ENCODE measurements at places on chromosomes 16 and 17. TPM values are rescaled to one million over a fixed set of nuclear protein-coding genes. Genes with fewer than 3 reads are reported as not detected.

The IRX6 gene
- total RNA-seq: 12.8 TPM

The ZC3H7A gene
- total RNA-seq: 70.7 TPM

The CAPNS2 gene
- 1.0 TPM for total RNA-seq

The LITAFD gene
- total RNA-seq: not detected

The TEKT5 gene
- total RNA-seq: not detected

The MEOX1 gene
- 10.5 TPM for total RNA-seq

The BCL6B gene
- 4.1 TPM for total RNA-seq

The LLGL2 gene
- total RNA-seq: 60.2 TPM

DNA sequence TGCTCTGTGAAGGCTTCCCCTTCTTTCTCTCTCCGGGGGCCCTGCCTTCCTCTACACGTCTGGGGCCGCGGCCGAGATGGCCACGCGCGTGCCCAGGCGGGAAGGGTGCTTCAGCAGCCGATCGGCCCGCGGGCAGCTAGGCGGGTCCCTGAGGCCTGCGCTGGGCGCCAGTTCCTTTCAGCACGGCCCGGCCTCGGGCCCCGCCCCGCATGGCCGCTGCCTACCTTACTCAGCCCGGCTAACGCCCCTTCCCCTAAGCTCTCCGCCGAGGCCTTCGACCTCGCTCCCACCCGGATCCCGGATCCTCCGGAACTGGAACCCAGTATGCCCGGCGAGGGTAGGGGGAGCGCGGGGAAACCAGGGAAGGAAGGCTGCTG is 335 bp downstream of the TMEM11 start:
- H3K27ac ChIP-seq: peak overlapping the region; percentile 94
- DNase-seq: no peak
- no peaks in the 10 kb centered on the region for H3K36me3 ChIP-seq
- peaks cover 18% of the 10 kb centered on the region for H3K4me1 ChIP-seq
- peak overlapping the region; percentile 99 for H3K4me3 ChIP-seq

DNA sequence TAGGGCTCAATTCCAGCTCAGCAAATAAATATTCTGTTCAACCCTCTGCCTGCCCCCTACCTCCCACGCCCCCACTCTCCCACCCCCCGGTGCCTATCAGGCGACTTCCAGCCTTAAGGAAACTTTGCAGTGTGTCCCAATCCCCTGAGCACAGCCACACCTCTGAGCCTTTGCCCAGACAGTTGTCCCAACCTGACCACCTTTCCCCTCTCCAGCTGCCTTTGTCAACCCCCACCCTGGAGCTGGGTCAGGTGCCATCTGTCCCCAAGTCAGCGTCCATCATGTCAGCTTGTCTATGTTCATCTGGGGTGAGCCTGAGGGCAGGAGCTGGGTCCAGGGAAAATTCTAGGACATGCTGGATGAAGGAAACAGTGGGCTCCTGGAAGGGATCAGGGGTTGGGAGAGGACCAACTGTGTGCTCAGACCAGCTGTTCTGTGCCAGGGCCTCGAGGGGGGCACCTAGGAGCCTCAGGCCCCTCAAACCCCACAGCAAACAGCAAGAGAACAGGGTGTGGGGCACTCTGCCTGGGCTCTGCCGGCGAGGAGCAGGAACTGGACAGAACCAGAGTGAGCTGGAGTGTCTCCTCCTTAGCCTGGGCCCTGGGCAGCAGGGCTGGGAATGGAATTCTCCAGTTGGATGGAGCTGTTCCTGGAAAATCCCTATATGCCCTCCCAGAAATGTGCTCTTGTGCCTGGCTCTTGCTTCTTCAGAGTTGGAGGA is 17.8 kb downstream of the CDH16 start:
- H3K4me1 ChIP-seq: no peaks in the 10 kb centered on the region
- H3K4me3 ChIP-seq: no peak overlapping the region
- H3K27me3 ChIP-seq: no peaks in the 10 kb centered on the region
- no peaks in the 10 kb centered on the region for H3K36me3 ChIP-seq
- DNase-seq: no peak

DNA sequence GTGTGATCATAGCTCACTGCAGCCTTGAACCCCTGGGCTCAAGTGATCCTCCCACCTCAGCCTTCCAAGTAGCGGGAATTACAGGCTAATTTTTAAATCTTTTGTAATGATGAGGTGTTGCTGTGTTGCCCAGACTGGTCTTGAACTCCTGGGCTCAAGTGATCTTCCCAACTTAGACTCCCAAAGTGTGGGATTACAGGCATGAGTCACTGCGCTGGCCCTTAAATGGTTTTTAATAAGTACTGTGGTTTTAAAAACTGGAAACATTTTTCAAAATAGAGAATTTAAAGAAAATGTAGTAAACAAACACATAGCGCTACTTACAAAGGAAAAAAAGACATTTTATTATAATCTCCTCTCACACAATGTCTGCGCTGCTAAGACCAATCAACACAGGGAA is 32.2 kb downstream of the MARCHF10 start:
- no peaks in the 10 kb centered on the region for H3K4me1 ChIP-seq
- no peaks in the 10 kb centered on the region for H3K27me3 ChIP-seq
- no peak overlapping the region for H3K27ac ChIP-seq
- H3K36me3 ChIP-seq: no peaks in the 10 kb centered on the region

DNA sequence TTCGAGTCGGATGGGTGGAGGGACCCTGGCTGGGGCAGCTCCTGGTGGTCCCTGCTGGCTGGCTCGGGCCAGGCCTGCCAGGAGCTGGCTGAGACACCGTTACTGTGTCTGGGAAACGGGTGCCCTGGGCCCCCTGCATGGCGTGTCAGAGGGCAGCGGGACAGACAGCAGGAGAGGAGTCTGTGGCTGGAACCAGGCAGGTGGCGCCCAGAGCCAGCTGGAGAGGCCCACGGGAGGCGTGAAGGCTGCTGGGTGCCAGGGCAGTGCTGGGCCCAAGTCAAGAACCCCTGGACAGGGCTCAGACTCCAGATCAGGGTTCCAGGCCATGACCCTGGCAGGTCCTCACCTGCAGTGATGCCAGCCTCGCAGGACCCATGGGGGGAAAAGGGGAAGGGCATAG is 16.6 kb downstream of the SOX8 start:
- no peaks in the 10 kb centered on the region for H3K27me3 ChIP-seq
- no peaks in the 10 kb centered on the region for H3K36me3 ChIP-seq
- no peak for DNase-seq
- H3K27ac ChIP-seq: peak overlapping the region; percentile 73

DNA sequence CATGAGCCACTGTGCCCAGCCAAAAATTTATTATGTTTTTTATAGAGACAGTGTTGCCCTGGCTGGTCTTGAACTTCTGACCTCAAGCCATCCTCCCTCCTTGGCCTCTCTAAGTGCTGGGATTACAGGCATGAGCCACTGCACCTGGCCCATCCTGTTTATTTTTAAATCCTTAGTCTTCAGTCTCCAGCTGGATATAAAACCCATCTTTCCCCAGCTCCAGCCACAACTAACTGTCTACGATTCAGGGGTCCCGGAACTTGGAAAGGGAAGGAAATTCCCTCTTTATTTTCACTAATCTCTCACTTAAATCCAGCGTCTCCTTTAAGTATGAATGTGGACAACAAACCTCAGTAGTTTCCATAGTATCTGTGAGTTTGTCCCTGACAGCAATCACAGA is 62.2 kb downstream of the IQCK start:
- no peaks in the 10 kb centered on the region for H3K36me3 ChIP-seq
- no peaks in the 10 kb centered on the region for H3K27me3 ChIP-seq
- H3K27ac ChIP-seq: no peak overlapping the region
- no peak overlapping the region for H3K4me3 ChIP-seq
- no peak for DNase-seq

DNA sequence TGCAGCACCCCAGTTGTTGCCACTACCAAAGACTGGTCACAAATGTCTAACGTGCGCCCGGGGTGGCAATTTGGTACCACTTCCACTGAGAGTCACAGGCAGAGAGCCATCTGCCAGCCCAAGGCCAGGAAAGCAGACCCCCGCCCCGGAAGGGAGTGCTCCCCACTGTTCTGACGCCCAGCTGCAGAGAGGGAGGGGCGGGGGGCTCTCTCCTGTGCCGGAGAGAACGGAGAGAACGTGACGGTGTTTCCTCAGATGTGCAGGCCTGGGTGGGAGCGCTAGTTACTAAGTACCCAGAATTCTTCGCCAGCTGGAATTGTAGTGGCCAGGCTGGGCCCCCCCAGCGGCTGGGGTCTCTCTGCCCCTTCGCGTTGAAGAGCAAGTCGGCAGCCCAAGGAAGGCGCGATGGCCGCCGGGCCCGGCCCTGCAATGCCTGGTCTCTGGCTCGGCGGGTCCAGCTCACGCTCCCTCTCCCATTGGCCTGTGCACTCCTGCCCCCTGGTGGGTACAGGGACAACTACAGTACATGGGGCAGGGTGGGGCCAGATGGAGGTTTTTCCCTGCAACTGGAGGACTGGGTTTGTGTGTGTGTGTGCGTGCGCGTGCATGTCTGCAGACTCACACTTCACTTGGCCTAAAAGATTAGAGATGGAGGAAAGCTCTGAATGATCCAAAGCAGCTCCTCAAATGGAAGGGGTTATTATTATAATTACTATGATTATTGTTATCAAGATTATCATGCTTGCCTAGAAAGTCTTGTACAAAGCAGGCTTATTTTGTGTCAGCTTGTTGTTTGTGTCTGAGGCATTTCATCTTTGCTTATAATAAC is 107.1 kb downstream of the AMFR start:
- no peaks in the 10 kb centered on the region for H3K36me3 ChIP-seq
- H3K4me1 ChIP-seq: no peaks in the 10 kb centered on the region
- H3K27me3 ChIP-seq: no peaks in the 10 kb centered on the region
- H3K4me3 ChIP-seq: no peak overlapping the region

Measured in breast epithelium (tissue), 4 donors.